ENCODE measurements at places on chromosomes 2 and 18.
A peak's percentile ranks its signal among the peaks of the same experiment; 100 is the strongest.

DNA sequence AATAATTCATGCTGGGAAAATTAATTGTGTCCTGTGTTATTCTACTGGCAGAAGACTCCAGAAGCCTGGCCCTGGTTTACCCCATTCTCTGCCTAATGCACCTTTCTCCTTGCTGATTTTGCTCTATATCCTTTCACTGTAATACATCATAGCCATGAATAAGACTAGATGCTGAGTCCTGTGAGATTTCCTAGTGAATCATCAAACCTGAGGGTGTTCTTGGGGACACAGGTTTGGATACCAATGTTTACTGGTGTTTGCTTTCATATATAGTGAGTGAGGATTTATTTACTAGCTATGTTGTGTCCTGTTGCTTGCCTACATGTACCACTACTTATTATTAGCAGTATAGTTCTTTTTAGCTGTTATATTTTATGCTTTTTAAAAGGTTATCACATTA lies 6.5 kb downstream of the METTL5 start:
- no peak for DNase-seq

DNA sequence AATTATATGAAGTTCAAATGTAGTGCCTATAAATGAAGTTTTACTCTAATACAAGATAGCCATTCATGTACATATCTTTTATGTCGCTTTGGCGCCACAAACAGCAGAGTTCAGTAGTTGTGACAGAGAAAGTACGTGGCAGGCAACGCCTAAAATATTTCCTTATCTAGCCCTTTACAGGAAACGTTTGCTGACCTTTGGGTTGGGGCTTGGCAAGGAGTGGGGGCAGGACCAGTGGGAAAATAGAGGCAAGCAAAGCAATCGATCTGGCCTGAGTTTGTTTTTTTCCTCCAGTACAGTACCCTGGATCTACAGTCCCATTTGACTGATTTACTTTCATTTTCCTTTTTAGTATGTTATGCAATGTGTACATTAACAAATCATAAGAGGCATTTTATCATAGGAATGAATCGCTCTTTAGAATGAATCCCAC lies 13.1 kb downstream of the CCDC68 start:
- DNase-seq, result peak; percentile 41

GRCh38 chr18:24741965-24742724 lies 281.7 kb downstream of the HRH4 start:
- DNase-seq, result no peak

DNA sequence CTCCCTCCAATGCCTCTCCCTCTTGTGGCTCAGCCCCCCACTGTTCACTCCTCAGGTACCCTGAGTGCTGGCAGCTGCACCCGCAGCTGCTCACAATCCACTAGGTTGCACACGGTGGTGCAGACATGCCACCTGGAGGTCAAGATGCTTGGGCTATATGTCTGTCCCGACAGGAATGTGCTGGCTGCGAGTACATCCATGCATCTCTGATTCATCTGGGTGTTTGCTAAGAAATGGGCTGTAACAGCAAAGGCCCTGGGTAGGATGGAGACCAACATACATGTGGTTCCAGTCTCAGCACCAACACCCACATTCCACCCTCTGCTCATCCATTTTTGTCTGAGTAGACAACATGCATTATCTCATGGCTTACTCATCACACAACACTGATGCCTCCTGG lies 31.3 kb downstream of the ANKMY1 start:
- no peak for DNase-seq

GRCh38 chr2:230217424-230217823 lies 2.4 kb downstream of the SP110 start:
- no peak for DNase-seq

GRCh38 chr2:60541056-60541651 lies 12.3 kb downstream of the BCL11A start:
- no peak for DNase-seq

DNA sequence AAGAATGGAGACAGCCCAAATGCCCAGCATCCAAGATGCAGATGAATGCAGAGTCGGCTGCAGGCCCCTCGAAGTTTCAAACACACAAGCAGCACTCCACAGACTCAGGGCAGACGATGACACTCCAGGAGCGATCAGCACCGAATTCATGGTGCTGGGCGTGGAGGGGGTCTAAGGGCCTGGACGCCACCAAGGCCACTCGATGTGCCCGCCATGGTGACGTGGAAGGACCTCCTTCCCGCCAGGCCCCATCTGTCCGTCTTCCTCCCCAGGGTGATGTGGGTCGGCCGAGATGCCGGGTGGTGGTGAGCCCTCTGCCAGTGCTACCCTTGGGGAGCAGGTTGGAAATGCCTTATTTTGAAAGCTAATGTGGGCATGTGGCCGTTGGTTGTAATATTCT lies 9.4 kb downstream of the KIF1A start:
- no peak for DNase-seq

- DNase-seq, result peak; percentile 62
Measured at GRCh38 chr2:121810959-121811853, 55.8 kb downstream of the TSN start.

DNA sequence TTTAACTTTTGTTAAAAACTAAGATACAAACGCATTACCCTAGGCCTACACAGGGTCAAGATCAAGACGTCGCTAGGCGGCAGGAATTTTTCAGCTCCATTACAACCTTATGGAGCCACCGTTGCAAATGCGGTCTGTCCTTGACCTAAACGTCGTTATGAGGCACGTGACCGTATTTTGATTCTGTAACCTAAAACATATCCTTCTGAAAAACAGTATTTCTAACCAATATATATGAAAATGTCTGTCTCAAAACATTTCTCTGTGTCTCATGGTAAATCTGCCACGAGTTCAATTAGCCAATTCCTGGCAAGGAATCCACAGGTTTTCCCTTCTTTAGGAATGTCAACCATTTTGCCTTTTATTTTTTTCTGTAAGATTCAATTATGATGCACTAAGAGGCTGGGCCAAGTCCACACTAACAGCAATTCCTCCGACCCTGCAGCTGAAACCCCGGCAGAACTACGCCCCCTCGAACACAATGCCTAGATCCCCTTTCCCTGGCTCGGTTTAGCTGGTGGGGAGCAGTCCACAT lies 1.7 kb downstream of the RTN4 start:
- no peak for DNase-seq

GRCh38 chr2:241842620-241843211 lies 16.0 kb downstream of the PDCD1 start:
- DNase-seq, result no peak

DNA sequence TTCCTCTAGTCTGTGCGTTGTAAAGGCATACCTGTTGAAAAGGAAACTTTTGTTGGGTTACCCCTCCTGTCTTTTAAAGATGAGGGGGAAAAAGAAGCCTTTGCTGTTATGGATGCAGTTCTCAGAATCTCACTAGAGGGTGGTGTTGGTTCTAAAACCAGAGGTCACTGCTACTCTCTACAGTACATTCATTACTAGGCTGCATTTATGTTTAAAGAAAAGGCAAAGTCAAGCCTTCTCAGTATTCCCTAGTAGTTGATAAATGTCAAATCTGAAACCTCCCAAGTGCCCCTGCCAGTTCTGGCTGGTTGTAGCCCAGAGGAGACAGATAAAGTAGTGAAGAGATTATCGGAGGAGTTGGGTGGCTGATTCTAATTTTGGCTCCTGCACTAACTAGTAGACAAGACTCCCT lies 1.4 kb upstream of the PLCL1 start:
- peak; percentile 56 for DNase-seq

- no peak for DNase-seq
Measured at GRCh38 chr2:139916822-139917221, 1136.6 kb upstream of the NXPH2 start.

DNA sequence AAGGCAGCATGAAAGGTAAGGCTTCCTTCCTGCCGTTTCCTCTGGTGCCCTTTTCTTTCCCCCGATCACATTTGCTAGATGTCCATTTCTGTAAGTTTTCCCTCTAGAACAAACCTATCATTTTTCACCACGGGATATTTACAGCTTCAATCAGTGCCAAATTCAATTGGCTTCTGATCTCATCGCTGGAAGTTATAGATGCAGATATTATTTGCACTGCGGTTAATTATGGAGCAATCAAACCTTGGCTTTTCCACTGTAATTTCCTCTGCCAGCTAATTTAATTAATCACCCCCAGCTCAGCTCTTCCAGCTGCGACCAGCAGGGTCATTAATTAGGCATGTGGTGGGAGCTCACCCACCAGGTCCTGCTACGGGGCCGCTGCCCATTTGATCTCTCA lies 86.1 kb downstream of the GBX2 start:
- DNase-seq, result no peak

DNA sequence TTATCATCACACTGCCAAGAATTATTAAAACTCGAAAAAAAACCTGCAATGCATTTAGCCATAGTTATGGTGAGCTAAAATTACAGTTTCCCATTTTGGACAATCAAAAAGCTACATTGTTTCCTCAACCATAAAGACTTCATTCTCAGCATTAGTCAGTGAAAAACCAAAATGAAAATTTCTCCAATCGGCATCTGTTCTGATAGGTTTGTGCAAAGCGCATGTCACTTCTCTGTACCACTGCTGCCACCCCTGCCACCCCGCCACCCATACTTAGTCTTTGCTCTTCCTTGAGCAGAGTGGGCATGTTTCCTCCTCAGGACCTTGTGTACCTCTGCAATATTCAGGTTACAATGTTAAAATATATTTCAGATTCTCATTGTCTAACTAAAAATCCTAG lies 7.1 kb upstream of the ZBTB14 start:
- no peak for DNase-seq

DNA sequence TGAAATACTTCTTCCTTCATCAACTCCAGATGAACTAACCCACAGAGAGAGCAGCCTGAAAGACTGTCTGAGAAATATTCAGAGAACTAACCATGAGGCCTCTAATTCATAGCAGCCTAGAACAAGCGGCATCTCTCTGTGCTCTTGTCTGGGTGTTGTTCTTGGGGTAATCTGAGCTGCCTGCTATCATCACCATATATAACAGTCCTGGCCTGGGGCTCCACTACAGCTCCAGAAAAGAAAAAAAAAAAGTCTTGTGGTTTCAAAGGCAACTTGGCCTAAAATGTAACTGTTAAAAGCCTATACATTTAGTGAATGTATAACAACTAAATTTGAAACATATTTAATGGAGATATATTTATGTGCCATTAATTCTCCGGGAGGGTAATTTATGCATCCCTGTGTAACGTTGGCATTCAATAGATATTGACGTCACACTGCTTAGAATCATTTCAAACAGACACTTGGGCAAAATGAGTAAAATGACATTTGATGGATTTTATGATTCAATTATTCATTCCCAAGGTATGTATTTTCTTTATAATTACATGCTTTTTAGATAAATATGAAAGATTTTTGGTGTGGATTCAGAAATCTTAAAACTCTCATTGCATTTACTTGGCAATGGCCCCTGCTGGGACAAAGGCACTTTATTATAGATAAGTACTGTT lies 294.3 kb downstream of the HRH4 start:
- no peak for DNase-seq

GRCh38 chr2:160052531-160052930 lies 9.9 kb downstream of the PLA2R1 start:
- DNase-seq, result no peak
